ENCODE measurements at places on chromosomes 13 and 19.
A peak's percentile ranks its signal among the peaks of the same experiment; 100 is the strongest.

DNA sequence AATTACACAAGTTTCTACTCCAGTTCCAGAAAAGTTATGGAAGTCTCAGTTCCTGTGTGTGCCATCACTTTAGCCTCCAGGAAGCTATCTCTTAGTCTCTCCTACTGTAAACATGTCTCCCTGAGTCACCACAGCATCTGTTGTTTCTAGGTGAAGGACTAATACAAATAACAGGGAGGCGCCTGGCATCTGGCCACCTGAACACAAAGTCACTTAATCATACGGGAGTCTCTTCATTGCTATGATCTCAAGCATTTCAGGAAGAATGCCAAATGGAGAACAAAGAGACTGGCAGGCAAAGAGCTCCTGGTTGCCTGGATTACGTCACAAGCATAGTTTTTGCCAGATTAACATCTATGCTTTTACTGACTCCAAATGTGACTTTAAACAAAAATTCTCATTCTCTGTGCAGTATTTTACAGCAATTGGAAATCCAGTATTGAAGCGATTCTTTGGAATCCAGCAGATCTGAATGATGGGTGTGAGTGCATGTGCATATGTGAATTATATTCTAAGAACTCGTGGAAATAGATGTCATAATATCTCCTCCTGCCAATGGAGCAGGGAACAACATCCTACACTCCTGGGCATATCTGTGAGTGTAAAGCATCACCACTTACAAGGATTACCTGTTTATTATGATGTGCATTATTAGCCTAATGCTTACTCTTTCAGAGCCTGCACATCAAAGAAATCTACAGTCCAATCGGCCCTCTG is 572.8 kb downstream of the PCDH9 start:
- peak; percentile 99 for DNase-seq

- DNase-seq: no peak
Measured at GRCh38 chr13:97506511-97506910, 72.5 kb downstream of the RAP2A start.

GRCh38 chr19:17688853-17689595 is 870 bp upstream of the UNC13A start:
- no peak for DNase-seq

GRCh38 chr13:107234319-107235073 is 666.6 kb upstream of the ARGLU1 start:
- no peak for DNase-seq

DNA sequence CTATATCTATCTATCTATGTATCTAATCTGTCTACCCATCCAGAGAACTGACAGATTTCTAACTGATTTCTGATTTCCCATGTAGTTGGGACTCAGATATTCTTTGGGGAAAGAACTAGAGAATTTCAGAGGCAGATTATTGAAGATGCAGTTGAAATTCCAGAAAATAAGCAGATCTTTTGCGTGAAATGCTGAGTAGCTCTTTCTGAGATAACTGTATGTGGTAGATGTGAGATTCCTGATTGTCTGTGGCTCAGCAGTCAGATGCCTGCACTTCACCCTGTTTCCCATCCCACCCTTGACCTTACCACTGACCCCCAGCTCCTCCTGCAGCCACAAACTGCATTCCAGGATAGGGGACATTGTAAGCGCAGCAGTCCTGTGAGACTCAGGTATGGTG is 61.5 kb downstream of the DGKH start:
- no peak for DNase-seq

DNA sequence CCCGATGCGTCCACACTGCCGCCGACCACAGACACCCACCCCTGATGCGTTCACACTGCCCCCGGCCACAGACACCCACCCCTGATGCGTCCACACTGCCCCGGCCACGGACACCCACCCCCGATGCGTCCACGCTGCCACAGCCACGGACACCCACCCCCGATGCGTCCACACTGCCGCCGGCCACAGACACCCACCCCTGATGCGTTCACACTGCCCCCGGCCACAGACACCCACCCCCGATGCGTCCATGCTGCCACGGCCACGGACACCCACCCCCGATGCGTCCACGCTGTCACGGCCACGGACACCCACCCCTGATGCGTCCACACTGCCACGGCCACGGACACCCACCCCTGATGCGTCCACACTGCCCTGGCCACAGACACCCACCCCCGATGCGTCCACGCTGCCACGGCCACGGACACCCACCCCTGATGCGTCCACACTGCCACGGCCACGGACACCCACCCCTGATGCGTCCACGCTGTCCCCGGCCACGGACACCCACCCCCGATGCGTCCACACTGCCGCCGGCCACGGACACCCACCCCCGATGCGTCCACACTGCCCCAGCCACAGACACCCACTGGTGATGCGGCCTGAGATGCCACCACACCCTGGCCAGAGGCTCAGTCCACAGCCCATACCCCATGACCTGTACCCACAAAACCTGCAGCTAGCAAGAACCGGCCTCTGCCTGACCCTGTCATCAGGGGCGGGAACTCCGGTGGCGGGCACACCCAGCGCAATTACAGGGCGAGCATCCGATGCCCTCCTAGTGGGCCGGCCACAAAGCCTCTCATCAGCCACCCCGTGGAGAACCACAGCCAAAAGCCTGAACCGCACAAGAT is 28.4 kb downstream of the RASA3 start:
- no peak for DNase-seq

- DNase-seq: no peak
Measured at GRCh38 chr13:80904386-80904785, 563.5 kb upstream of the SPRY2 start.

DNA sequence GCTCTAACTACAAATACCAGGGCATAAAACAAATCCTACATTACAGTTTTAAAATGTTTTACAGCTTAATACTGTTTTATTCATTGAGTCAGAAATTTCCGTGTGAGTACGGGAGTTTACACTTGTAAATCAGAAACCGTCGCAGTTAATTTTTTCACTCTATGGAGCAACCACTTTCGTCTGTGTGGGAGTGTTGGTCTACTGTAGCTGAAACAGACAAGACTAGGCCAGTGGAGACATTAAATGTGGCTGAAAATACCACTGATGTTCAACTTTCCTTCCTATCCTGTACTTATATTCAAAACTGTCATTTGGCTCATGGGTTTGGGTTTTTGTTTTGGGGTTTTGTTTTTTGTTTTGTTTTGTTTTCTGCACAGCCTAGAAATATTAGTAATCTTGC is 268.7 kb downstream of the DCT start:
- no peak for DNase-seq

GRCh38 chr13:105342281-105342820 is 1193.1 kb downstream of the EFNB2 start:
- DNase-seq: no peak

- no peak for DNase-seq
Measured at GRCh38 chr13:105643966-105644365, 891.5 kb downstream of the EFNB2 start.

GRCh38 chr13:99894105-99894839 is 77.3 kb downstream of the ZIC5 start:
- no peak for DNase-seq

- no peak for DNase-seq
Measured at GRCh38 chr19:14114854-14115253, 2.7 kb downstream of the PRKACA start.

DNA sequence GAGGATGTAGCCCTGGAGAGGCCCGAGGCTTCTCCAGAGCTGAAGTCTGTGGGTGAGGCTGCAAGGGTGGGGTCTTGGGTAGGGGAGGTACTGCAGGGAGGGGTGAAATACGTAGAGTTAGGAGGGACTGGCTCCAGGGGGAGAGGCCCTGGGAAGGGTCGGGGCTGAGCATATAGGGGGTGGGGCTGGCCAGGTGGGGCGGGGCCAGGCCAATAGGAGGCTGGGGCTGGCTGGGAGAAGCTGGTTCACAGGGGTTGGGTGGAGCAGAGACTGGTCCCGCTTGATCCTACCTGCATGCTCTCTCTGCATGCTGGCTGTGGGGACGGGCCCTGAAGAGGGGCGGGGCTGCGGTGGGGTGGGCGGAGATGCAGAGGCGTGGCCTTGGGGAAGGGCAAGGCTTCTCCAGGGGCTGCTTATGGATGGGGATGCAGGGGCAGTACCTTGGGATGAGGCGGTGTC is 51.9 kb downstream of the CELF5 start:
- DNase-seq: peak; percentile 91

DNA sequence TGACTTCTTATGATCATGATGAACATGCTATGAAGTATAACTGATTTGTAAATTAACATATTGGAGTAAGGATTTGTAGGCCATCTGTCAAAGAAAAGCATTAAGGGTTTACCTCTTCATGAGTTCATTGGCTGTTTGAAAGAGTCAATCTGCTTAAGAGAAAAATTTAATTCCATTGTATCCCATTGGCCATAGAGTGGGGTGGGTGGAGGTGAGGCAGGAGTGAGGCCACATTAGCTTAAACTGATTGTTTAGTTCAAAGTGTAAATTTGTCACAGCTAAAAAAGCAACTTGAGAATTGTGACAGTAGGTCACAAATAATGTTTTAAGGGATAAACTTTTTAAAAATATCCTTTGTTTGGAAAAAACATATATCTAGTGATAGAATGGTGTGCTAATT is 11.4 kb downstream of the GPR180 start:
- DNase-seq: no peak

DNA sequence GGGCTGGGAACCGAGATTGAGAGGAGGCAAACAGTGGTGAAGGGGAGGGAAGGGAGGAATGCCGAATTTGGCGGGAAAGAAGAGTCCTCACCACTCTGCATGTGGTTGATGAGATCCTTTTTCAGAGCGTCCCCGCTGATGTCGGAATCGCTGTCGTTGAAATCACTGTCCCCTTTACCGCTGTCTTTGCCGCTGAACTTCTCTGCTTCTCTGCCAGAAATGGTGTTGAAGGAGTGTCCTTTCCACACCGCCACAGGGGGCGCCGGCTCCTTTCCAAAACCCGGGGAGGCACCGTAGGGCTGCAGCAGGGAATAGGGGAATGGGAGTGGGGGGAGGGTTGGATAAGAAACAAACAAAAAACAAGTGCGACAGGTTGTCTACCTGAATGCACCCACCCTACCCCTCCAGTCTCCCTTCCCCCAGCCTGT is 3.1 kb downstream of the PCDH8 start:
- DNase-seq: peak; percentile 53

GRCh38 chr19:30335306-30335886 is 36.8 kb upstream of the ZNF536 start:
- no peak for DNase-seq

GRCh38 chr13:41387576-41387975 is 69.8 kb upstream of the RGCC start:
- no peak for DNase-seq

DNA sequence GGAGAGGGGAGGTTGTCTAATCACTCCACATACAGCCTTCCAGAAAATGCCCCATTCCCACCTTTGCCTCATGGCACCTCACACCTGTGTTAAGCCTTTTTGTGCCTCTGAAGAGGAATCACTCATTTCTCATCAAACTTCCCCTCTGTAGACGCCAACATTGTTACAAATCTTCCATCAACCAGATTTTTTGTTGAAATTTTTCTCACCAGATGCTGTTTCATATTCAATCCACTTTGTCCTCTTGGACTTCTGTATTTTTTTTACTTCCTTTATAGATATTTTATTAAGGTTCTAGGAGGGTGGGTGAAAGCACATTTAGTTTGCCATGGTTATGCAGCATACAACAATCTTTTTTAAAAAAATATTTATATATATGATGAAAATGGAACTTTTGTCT is 74.0 kb downstream of the RUBCNL start:
- no peak for DNase-seq

DNA sequence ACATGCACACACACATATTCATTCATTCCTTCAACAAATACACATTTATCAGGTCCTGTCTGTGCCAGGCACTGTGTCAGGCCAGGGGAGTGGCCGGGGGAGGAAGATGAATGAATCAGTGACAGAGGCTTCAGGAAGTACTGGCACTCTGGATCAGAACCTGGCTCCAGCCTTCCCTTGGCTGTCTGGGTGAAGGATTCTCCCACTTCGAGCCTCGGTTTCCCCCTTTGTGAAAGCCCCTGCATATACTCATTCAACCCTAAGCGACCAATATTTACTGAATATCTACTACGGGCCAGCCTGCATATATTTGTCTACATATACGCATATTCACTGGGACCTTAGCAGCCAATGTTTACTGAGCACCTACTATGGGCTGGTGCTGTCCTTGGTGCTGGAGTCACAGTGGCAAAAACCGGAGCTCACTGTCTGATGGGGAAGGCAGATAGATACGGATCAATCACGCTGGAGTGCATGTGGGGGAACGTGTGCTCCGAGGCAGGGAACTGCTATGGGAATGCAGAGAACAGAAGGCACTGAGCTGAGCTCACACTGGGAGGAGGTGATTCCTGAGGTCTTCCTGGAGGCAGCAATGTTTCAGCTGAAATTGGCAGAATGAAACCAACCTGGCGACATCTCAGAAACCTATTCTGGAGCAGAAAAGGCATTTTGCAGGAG is 636 bp upstream of the ZNF579 start:
- DNase-seq: no peak

- no peak for DNase-seq
Measured at GRCh38 chr13:66965181-66965580, 265.0 kb downstream of the PCDH9 start.

- no peak for DNase-seq
Measured at GRCh38 chr13:22073718-22074117, 402.8 kb downstream of the FGF9 start.

- peak; percentile 63 for DNase-seq
Measured at GRCh38 chr19:49672131-49672919, 4.7 kb upstream of the PRMT1 start.

- DNase-seq: no peak
Measured at GRCh38 chr19:55096061-55096701, 20.5 kb downstream of the EPS8L1 start.

DNA sequence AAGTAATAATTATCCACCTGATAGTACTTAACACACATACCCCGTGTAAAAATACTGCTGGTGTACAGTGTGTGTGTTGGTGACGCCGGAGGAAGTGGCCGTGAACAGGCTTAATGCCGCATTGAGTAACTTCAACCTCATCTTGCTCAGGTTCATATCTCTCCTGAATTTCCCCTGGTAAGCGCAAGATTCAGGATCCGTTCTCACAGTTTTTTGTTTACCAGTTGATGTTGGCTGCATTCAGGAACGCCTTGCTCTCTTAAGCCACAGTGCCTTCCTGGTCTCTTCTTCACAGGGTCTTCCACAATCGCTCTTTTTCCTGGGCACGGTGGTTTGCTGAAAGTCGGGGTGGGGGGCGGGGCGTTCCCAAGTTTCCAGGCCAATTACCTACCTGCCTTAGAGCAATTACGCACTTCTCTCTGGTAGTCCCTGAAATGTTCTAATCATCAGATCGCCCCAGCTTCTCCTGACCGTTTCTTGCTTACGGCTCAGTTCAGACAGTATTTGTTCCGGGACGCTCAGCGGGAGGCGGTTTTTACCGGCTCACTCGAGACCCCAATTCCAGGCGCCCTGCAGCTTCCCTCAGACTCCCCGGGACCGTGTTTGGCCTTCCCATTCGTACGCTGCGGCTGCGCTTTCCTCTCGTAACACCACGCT is 706 bp upstream of the DNAJC3 start:
- DNase-seq: no peak

GRCh38 chr19:39816287-39817048 is 17.5 kb downstream of the DYRK1B start:
- DNase-seq: no peak

DNA sequence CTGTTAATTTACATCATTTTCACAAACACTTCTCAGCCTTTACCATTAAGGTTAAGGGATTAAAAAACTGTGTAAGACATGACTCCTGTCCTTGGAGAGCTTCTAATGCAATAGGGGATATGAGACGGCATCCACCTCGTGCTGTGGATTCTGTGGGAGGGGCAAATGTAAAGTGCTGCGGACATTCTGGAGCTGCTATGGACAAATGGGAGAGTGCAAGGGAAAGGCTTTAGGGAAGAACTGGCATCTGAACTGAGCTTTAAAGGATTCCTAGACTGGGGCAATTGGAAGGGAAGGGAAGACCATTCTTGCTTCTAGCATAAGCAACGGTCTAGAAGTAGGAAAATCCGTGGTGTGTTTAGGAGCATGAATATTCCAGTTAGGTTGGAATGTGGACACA is 31.4 kb downstream of the CDADC1 start:
- DNase-seq: no peak

All from DMS153 (cell line).